Vagina (tissue), 2 donors: ENCODE measurements at places on chromosomes 13 and 19.

DNA sequence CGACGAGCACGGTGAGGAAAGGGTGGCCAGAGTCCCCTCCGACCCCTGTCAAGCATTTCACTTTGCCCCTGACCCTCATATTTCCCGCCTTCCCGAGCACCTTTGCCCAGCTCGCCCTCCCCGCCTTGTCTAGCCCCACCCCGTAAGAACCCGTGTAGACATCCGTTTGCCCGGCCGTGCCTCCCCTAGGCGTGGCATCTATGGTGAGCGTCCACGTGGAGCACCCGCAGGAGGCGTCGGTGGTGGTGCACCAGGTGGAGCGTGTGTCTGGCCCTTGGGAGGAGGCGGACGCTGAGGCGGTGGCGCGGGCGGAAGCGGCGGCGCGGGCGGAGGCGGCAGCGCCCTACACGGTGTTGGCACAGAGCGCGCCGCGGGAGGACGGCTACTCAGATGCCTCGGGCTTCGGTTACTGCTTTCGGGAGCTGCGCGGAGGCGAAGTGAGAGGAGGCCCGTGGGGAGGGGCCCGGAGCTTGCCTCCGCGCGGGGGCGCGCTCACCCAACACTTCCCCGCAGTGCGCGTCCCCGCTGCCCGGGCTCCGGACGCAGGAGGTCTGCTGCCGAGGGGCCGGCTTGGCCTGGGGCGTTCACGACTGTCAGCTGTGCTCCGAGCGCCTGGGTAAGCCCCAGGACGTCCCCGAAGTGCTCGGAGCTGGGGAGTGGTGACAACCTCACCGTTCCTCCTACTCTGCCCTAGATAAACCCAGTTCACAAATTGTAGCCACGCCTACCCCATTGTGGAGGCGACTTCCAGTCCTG, 4.2 kb downstream of the LTBP4 start:
- no peak for DNase-seq

GRCh38 chr13:46926916-46927590, 30.2 kb upstream of the HTR2A start:
- DNase-seq: no peak

DNA sequence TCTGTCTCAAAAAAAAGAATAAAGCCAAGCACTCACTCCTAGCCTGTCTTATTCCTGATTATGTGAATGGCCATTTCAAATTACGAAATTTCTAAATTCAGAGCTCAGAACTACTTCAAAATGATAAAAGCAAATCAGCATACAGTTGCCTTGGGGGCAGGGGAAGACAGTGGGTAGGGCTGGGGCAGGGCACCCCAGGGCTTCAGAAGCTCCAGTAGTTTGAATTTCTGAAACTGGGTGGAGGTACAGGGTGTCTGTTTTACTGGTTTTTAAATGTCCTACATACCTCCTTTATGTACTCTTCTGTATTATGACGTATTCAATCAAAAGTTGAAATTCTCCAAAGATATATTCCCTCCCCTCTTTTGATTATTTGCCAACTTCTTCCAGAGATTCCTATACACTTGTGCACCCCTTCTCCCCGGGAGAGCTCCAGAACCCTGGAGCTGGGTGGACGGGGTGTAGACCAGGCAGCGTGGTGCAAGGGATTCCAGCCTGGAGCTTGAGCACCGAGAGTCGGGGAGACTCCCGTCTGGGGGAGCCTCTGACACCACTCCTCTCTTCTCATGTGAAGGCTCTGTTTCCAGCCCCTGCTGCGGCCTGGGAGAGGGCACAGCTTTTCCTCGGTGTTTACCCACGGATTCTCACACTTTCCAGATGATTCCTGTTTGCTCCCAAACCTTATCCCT, 84.7 kb upstream of the GPR183 start:
- no peak for DNase-seq

DNA sequence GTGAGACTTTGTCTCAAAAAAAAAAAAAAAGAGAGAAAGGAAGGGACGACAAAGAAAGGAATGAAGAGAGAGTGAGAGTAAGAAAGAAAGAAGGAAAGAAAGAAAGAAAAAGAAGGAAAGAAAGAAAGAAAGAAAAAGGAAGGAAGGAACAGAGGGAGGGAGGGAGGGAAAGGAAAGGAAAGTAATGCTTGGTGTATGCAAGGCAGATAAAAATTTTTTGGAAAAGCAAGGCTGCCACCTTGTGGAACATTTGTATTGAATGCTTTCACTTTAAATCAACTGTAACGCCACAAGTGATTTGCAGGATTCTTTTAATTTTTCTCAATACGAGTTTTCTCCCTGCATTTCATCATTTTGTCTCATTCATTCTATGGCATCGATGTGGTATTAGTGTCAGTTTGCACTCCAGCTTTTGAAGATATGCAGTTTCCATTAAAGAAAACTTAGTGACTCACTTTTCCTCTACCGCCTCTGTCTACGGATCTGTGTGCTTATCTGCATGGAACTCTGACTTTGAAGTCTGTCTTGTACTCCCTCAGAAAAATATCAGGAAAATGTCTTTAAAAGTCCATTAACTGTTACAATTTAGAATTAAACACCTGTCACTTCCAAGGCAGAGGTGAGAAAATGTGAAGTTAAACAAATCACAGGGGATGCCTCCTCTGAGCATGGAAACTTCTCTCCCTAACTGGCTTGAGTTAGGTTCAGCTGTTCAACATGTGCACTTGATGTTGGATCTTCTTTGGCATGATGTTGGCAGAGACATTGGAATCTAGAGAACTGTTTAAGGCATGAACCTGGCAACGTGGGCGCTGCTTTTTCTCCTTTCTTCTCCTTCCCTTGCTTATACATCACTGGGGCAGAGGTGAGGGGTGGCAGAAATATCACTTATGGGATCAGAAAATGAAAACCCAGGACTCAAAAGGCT, 20.0 kb upstream of the ZDHHC20 start:
- no peak for DNase-seq

DNA sequence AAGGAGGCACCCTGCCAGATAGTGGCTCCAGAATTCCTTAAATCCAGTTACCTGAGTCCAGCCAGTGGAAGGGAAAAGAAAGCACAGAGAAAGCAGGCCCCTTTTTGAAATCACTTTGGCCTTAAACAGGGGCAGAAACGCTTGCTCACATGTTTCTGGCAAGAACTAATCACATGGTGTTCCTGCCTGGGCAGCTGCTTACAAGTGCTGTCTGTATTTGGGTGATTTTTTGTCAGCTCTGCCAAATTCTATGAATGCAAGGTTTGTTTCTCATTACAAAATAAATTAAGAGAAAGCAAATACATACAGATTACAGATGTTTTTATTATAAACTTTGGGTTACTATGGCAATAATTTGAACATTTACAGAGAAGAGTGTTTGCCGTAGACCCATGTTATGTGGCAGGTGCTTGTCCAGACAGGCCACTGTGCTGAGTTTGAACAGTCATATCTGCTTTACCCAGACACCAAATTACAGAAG, 1237.8 kb downstream of the SLITRK5 start:
- DNase-seq: no peak

- no peak for DNase-seq
Measured at GRCh38 chr19:35151273-35152065, 3.1 kb upstream of the FXYD5 start.

- DNase-seq: no peak
Measured at GRCh38 chr19:23913931-23914330, 755 bp upstream of the ZNF726 start.

DNA sequence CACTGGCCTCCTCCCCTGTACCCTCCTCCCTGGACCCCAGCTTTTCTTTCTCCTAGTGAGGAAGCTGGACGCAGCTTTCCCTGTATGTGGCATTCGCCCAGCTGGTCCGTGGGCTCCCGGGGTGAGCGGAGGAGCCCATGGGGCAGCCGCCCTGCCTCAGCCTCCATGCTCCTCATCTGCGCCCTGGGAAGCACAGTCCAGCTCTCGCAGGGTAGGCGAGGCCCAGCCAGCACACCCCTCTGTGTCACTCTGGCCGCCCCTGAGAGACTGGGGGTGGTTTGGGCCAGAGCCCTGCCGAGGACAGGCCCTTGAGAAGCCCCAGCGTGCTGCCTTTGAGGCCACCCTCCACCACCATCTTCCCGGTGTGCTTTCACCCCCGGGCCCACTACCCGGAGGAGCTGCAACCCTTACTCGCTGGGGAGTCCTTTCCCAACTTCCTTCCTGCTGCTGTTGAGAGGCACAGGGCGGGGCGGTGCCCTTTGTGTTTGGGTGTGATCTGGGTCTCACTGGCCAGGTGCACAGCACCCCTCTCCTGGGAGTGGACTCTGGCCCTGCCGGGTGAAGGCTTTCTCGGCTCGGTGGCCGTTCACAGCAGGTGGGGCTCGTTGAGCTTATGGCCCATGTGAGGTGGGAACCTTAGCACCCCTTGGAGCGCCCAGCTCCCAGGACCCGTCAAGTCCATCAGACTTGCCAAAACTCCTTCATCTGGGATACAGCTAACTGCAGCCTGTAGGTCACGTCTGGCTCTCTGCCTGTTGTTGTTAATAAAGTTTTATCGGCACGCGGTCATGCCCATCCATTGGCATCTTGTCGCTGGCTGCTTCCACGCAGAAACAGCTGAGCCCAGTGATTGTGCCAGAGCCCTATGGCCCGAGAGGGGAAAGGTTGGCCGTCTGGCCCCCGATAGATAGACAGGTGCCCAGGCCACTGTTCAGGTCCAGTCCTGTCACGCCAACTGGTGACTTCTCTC, 3.2 kb downstream of the NCLN start:
- DNase-seq: no peak

DNA sequence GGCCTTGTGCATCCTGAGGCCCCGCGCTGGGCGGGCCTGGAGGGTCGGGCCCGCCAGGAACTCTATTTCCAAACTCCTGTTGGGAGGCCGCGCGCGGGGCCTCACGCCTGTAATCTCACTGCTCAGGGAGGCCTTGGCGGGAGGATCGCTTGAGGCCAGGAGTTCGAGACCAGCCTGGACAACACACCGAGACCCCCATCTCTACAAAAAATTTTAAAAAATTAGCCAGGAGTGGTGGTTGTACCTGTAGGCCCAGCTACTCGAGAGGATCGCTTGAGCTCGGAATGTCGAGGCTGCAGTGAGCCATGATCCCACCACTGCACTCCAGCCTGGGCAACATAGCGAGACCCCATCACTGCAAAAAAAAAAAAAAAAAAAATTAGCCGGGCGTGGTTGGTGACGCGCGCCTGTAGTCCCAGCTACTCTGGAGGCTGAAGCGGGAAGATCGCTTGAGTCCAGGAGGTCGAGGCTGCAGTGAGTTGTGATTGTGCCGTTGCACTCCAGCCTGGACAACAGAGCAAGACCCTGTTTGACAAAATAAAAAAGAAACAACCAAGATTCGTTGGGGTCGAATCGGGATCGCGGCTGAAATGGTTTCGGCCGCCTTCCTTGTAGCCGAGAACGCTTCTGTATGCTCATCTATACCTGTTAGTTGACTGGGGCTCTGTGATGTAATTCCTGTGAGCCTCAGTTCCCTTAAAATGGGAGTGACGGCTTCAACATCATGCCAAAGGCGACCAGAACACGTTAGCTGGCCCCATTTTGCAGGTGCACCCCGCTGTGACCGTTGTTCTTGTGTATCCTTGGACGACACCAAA, 636 bp downstream of the SF3A2 start:
- DNase-seq: no peak

- DNase-seq: no peak
Measured at GRCh38 chr19:49149652-49150105, 5.5 kb downstream of the HRC start.

- DNase-seq: no peak
Measured at GRCh38 chr13:46743191-46743590, 53.8 kb downstream of the ESD start.

GRCh38 chr13:84923831-84924230, 875.4 kb downstream of the SLITRK6 start:
- no peak for DNase-seq

- DNase-seq: no peak
Measured at GRCh38 chr19:1747285-1748114, 5.8 kb upstream of the ONECUT3 start.

DNA sequence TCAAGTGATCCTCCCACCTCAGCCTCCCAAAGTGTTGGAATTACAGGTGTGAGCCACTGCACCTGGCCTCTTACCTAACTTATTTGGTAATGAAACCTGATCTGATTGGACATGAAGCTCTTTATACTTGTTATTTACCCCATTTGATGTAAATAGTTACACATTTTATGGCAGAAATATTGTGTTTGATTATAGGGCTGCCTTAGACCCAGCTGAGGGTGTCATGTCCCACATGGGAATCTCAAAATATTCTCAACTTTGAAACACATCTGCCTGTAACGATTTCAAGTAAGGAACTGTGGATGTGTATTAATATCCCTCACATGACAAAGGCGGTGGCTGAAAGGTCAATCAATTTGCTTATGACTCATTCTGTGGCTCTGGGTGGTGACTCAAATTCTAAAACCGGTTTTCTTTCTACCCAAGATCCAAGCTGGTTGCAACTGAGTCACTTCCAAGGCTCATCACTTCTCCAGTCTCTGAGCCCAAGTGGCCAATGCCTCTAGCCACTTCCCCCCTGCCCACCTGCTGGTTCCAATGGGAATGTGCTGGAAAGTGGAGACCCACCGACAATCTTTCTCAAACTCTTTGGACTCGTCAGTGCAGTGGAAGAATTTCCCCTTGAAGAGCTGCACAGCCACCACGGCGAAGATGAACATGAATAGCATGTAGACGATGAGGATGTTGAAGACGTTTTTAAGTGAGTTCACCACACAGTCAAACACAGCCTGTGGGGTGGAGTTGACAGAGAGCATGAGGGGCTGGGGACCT, 110.9 kb downstream of the IER2 start:
- DNase-seq: no peak

DNA sequence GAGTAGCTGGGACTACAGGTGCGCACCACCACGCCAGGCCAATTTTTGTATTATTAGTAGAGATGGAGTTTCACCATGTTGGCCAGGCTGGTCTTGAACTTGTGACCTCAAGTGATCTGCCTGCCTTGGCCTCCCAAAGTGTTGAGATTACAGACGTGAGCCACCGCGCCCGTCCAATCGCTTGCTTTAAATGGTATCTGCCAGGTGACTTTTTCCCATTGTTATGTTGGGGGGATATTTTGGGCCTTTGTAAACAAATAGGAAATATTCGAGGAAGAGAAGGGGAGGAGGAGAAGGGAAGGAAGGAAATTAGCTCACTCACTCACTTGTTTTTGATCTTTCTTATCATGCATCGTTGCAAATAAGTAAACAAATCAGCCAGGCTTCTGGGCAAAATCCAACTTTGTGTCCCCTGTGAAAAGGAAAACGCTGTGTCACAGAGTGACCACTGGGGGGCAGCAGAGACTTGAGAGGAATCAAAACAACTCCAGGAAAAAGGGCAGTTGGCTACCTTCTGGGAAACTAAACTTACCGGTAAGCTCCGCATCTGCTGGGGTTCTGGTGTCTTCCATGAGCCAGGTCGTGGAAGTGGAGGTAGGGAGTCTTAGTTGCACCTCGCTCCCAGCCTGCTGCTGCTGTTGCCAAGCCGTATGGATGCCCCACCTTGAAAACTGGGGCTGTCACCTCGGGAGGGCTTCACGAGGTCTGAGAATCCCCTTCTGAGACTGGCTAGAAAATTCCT, 9.3 kb upstream of the RANBP3 start:
- DNase-seq: no peak

DNA sequence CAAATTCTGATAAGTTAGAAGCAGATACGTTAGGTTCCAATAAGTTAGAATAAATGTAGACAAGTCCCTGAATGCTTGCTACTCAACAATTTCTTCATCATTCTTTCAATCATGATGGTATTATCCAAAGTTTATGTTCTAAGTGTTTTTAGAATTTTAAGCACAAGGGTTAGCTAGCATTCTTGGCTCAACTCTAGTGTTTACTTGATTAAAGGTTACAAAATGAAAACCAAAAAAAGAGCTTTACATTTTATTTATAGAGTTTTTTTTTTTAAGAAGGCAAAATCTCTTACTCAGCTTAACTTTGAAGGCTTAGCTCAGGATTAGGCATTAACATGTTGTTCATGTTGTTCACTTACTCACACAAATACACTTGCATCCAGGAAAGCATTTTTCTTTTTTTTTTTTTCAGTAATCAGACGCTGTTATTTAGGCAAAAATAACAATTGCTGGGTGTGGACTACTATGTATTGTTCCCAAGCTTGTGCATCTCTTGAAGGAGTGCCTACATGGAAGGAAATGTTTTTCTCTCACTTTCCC, 420.6 kb downstream of the DCT start:
- DNase-seq: no peak
